ENCODE measurements at places on chromosomes 4 and X.

DNA sequence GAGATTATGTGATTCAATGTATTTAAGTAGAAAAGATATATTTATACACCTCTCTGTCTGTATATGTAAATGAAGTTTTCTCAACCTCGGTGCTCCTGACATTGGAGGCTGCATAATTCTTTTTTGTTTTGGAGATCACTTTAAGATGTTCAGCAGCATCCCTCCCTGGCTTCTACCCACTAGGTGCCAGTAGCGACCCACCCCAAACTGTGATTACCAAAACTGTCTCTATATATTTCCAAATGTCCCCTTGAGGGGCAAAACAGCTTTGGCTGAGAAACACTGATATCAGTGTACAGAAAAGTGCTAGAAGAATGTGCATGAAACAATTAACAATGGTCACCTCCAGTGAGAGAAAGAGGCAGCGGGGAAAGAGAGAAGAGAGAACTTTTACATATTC is 51.2 kb downstream of the DCX start:
- DNase-seq: no peak

GRCh38 chr4:99430106-99430505 is 5.0 kb downstream of the ADH7 start:
- DNase-seq: no peak

GRCh38 chr4:155040031-155040430 is 168.4 kb upstream of the NPY2R start:
- DNase-seq: no peak

DNA sequence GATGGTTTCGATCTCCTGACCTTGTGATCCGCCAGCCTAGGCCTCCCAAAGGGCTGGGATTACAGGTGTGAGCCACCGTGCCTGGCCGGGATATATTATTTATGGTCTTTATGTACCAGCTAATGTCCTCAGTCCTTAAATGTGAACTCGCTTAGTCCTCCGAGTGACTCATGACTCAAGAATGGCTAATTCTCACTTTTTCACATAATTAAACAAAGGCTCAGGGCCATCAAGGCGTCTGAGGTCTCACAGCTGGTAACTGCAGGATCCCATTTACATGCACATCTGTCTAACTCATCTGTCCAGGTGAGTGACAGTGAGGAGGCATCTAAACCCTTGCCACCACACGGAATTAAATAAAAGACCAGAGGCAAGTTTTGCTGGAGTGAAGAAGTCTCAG is 73.5 kb downstream of the HS3ST1 start:
- DNase-seq: no peak

DNA sequence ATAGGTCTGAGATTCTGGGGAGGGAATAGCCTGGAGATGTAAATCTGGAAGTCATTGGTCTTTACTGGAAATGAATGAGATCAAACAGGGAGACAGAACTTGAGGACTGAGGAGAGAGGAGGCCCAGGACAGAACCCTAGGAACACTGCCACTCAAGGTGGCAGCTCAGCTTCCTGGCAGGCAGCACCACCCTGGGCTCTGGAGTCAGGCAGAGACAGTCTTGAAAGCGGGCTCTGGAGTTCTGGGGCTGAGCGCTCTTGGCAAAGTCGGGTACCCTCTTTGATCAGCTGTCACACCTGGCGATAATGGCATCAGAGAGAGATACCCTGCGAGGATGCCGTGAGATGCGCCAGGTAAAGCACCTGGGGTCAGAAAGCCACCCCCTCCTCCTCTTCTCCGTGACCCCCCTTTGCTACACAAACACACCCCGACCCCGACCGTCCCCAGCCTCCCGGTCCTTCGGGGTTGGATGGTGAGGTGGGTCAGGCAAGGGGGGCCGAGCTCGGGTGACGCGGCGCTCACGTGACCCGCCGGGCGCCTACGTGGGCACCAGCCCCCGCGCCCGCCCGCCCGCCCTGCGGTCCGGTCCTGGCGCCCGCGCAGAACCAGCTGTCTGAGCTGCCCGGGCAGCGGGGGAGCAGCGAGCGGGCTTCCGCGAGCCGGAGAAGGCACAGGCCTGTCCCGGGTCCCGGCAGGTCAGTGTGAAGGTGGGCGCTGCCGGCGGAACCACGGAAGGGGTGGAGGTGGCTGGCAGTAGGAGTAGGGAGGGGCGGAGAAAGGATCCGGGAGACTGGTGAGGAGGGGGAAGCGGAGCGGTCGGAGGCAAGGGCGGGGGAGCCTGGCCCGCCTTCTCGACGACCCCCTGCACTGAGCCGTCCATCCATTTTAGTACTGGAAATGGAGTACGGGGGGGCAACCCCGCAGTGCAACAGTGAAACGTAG is at the start of gene TCEAL3:
Gene TCEAL3 (plus strand): TSS at position 600 of the 942 bp plus-strand sequence. CDS start 1,102 bp downstream, outside the sequence.
- peak; percentile 35 for DNase-seq

- no peak for DNase-seq
Measured at GRCh38 chrX:133776072-133776471, 209.3 kb downstream of the GPC3 start.

GRCh38 chrX:40148385-40149285 is 50.9 kb upstream of the BCOR start:
- no peak for DNase-seq

- DNase-seq: no peak
Measured at GRCh38 chr4:25845841-25846653, 16.7 kb downstream of the SEL1L3 start.

DNA sequence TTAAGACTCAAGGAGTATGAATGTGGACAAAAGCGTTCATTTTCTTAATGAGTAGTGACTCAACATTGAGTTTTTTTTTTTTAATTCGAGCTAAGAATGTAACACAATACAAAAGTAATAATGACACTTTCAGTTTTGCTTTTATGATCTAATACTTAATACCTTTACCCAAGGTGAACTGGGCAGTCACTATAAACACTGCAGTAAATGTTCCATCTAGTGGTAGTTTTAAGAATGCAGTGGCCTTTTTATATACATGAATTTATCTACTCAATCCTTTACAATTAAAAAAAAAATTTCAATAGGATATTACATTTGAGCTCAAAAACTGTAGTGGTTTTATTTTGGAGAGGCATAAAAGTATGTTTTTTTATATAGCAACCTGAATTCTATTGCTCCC is 33.9 kb downstream of the PDK3 start:
- DNase-seq: no peak

DNA sequence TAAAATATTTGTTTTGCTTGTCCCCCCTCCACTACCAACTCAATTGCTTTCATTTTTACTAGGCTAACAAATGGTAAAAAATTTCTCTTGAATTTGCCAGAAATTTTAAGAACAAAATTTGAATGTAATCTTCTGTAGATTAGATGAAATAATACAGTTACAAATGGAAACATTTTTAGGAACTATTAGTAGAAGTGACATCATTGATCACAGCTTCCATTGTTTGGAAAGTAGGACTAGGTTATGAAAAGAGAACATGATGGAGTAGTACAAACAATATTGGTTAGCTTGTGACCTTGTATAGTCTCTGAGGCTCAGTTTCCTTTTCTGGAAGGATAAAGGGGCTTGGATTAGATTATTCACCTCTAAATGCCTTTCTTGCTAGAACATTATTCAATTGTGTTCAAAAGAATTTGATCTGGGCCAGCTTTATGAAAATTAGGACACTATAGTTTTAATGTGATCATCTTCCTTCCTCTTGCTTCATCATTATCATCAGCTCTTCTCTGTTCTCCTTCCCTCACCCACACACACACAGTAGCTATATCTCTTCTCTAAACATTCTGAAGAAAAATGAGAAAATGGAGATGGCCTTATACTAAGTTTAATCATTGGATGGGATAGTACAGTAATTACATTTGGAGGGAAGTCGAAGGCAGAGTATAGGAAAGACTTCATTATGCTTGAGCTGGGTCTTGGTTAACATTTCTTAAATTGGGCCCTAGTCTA is 9.9 kb downstream of the MTMR1 start:
- no peak for DNase-seq

DNA sequence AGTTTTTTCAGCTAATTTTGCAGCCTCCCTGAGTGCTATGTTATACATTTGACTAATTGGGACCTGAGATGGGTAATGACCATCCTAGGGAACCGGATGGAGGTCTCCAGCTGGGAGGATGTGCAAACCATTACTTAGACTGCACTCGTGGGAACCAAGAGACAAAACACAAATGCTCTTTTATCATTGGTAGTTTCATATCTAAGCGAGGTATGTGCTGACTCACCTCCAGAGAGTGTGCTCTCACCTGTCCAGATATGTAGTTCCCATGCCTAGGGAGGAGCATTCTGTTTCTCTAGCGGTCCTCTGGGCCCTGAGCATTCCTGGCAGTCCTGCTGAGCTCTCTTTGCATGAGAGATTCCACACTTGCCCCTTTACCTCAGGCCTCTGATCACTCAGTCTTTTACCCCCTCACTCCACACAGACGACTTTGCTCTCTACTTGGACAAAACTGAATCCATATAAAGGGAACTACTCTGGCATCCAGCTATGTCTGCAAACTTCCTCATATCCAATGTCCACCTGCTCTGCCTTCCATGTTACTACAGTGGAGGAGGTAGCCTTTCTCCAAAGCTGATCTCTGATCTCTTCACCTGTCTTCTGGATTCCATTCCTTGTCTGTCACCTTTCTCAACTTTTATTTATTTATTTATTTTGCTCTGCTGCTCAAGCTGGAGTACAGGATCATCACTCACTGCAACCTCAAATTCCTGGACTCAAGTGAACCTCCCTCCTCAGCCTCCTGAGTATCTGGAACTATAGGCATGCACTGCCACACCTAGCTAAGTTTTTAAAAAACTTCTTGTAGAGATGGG is 88.4 kb downstream of the LRP2BP start:
- no peak for DNase-seq

- DNase-seq: peak; percentile 33
Measured at GRCh38 chrX:153649178-153649914, 2.3 kb downstream of the DUSP9 start.

DNA sequence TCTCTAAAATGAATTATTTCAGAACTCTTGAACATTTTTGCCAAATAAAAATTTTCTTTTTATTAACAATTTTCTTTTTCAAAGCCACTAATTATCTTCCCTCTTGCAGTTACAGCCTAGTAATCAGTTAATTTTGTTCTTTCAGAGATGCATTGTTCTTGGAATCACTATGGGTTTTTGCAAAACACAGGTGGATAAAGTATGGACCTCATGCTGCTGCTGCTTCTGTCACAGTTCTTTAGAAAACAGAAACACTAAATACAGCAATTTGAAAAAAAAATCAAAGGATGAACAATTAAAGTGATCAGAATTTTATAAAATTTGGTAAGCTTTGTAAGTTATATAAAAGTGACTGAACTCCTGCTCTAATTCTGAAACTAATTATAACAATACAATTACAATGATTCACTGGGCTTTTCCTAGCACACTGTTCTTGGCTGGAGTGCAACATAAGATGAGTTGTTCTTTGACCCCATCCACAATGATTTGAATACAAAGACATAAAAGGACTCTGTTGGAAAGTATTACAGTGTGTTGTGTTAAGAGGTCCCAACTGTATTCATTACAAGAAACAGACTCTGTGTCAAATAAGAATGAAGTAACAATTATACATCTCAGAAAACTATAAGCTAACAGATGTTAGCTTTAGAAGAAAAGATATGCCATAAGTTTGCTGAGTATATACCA is 59.4 kb upstream of the GK2 start:
- DNase-seq: no peak

GRCh38 chrX:72715546-72715945 is 1.4 kb upstream of the PHKA1 start:
- DNase-seq: no peak

- DNase-seq: no peak
Measured at GRCh38 chrX:6383488-6383887, 151.4 kb downstream of the VCX3A start.

DNA sequence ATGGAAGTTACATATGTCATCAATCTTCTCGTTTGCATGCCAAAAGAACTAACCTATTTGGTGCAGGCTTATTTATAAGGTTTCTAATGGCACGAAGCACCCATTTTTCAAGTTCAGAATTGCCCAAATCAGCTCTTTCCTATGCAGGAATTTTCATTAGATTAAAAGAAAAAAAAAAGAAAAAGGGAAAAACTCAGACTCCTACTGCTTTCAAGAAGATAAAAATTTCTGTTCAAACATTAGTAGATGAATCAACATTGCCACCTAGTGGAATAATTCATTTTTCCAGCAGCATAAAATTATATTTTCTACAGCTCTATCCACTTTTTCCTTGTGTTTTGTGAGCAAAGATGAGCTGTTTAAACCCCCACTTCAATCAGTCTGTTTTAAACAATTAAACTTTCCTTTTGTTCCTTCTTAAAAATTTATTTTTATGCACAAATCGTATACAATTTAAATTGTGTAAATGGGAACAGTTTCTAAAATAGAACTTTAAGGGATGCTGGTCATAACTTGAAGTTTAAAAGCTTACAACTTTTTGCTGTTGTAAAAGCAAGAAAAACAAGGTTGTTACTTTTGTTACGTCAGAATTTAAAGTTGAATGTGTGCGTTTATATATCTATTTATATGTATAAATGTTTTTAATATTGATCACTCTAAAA is 309.9 kb downstream of the ARAP2 start:
- peak; percentile 32 for DNase-seq

- no peak for DNase-seq
Measured at GRCh38 chr4:80103629-80104028, 30.6 kb upstream of the ANTXR2 start.

GRCh38 chr4:183727482-183727881 is 68.4 kb downstream of the TRAPPC11 start:
- no peak for DNase-seq

DNA sequence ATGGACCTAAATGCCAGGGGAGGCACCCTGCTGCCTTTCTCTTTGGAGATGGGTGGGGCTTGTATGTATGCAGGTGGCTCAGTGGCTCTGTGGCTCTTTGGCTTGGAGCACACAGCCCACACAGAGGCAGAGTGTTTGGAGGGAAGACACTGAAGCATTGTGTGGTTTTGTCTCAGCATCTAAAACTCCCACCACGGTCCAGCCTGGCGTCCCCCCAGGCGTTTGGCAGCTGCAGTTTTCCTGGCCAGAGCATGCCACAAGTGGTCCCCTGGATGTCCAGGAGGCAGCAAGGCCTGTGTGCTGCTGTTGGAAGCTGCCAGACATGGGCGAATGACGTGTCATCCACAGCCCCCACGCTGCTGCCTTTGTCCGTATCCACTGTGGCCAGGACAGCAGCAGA is 32.2 kb upstream of the PSAPL1 start:
- DNase-seq: no peak

- no peak for DNase-seq
Measured at GRCh38 chrX:154325541-154325940, 29.9 kb downstream of the TKTL1 start.

DNA sequence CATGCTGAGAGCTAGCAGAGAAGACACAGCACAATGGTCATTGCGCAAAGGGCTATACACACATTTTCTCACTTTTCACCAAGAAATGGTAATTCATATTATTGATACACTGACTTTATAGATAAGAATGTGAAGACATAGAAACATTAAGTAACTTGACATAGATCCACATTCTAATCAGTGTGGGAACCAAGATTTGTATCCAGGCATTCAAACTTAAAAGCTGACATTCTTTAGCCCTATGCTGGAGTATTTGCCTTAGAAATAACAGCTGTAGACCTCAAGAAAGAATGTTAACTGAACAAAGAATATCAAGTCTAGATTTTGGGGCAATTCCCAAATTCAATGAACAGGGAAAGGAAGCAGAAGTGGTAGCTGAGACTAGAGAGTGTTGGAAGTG is 384.8 kb downstream of the IL15 start:
- DNase-seq: no peak

Data from NCI-H774 (cell line).